ENCODE measurements at places on chromosomes 7 and 10. TPM values are rescaled to one million over a fixed set of nuclear protein-coding genes. Genes with fewer than 3 reads are reported as not detected.
A peak's percentile ranks its signal among the peaks of the same experiment; 100 is the strongest.

GRCh38 chr7:39042670-39043069 lies 65.0 kb downstream of the POU6F2 start:
- DNase-seq: no peak

GRCh38 chr7:69090936-69091335 lies 507.3 kb upstream of the AUTS2 start:
- no peak for DNase-seq

GRCh38 chr10:60614363-60614762 lies 163.9 kb upstream of the CDK1 start:
- DNase-seq: no peak

DNA sequence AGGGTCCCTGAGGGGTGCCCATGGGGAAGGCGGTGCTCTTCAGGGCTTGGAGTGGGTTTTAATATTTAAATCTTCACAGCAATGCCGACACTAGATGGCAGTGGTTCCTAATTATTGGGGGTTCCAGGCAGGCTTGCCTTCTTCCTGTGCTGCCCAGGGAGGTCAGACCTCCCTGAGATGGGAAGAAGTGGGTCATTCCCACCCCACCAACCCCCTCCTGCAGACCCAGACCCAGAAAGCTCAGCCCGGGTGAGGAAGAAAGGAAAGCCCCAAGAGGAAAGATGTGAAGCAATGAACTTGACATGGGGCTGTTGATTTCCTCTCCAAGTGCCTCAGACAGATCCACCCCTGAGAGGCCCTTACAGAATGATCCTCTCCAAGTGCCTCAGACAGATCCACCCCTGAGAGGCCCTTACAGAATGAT lies 85.1 kb upstream of the LANCL2 start:
- DNase-seq: peak; percentile 78

- no peak for DNase-seq
These were observed 8.9 kb upstream of the ACSL5 start for GRCh38 chr10:112365014-112365432.

DNA sequence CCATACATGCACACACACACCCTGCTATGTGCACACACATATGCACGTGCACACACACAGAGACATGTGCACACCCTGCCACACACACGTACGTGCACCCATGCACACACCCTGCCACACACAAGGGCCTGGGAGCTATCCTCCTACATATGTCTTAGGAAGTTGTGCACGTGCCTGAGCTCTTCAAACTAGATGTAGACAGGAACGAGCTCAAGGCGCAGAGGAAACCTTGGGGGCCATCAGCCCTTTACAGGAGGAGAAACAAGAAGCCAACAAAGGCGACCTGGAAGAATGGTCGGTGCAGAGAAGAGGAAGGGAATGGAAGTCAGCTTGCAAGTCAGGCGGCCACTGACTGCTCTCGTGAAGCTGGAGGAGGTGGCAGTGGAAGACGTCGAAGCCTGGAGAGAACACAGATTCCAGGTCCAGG lies 58.7 kb downstream of the AOC1 start:
- DNase-seq: peak; percentile 83

DNA sequence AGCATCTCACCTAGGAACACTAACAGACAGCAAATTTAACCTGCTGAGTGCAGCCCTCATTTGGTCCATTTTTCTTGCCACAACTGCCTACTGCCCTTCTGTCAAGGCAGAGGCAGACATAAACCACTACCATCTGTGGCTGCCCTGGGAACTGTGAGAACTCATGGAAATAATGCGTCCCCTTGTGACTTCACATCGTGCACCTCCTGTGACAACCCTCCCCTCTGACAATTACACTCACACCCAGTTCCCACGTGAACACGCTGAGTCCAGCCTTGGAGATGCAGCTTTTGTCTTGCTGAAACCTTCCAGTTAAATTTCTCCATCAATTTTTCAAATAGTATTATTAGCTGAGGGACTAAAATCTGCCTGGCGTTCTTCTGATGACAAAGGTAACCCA lies 193.1 kb upstream of the KLF14 start:
- DNase-seq: no peak

GRCh38 chr7:106883456-106884026 lies 18.5 kb downstream of the PIK3CG start:
- DNase-seq: no peak

DNA sequence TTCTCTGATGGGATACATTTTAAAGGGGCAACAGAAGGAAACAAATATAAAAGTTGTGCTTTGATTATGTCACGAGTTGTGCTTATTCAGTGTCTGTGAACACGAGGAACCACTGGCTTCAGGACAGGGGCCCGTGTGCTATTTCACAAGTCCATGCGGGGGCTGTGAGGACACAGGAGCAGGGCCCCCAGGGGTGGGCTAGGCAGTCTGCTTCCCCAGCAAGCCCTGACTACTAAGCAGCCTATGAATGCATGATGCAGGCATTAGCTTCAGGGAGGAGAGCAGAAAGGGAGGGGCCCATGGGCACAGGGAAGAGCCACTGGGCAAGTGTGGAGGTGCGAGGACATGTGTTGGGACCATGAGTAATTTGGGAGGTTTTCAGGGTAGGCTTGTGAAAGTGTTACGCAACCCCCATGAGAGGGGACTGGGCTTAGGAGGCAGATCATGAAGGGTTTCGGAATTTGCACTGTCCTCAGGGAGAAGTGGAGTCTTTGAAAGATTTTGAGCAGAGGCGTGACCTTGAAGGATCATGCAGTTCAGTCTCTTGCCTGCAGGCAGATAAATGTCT lies 424.9 kb downstream of the CALN1 start:
- DNase-seq: peak; percentile 82

DNA sequence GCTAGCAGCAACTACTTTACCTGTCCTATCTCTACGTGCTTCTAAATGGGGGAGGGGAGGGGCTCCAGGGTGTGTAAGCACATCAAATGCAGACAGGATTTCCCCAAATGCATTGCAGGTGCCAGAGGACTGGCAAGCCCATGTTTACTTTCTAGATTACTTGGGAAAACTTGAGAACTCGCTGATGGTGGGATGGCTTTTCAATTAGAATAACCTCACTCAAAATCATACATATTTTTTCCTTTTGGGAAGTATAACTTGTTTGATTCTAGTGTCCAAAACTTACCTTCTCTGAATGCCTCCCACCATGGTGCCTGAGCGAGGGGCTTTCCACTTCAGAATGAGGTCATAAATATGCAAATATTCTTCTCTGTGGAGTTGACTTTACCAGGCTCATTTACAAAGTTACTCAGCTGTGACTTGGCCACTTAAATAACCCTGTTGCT lies 191.3 kb upstream of the RHOBTB1 start:
- no peak for DNase-seq

- no peak for DNase-seq
These were observed 348.4 kb upstream of the MTPN start for GRCh38 chr7:136325578-136325977.

GRCh38 chr7:42347616-42348015 lies 110.6 kb upstream of the GLI3 start:
- no peak for DNase-seq

GRCh38 chr10:5297466-5297865 lies 67.3 kb upstream of the UCN3 start:
- peak; percentile 92 for DNase-seq

DNA sequence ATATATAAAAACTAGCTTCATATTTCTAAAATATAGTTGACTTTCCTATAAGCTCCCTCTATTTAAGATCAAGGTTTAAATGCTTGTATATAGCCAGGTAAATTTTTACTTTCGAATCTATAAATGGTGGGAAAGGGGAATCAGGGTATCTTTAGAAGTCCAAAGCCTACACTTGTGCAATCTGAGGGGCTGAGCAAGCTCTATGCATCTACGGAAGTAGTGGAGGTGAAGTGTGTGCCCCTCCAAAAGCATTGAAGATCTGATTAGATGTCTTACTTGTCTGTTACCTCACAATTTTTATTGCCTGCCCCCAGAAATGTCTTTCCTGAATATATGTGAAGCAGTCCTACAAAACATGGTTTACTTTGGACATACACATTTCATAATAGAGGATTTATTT lies 1.6 kb downstream of the AKAP9 start:
- DNase-seq: no peak

GRCh38 chr10:49047128-49047639 lies 68.1 kb downstream of the VSTM4 start:
- peak; percentile 75 for DNase-seq

GRCh38 chr10:71014021-71014805 lies 125.8 kb upstream of the PCBD1 start:
- DNase-seq: no peak

DNA sequence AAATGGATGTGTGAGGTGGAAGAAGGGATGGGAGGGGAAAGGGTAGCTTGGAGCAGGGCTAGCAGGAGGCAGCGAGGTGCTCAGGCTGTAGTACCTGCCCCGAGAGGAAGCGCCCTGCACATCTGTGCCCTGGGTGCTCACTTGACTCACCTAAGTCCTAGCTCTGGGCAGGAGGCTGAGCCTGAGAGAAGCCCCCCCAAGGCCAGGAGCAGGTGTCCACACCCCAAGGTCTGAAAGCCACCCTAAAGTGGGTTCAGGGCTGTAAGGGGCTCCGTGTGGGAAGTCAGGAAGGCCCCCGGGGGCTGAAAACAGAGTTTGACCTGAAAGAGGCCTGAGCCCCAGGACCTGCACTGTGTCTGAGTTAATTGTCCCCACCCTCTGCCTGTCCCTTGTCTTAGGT lies 95.8 kb upstream of the PODXL start:
- DNase-seq: no peak

DNA sequence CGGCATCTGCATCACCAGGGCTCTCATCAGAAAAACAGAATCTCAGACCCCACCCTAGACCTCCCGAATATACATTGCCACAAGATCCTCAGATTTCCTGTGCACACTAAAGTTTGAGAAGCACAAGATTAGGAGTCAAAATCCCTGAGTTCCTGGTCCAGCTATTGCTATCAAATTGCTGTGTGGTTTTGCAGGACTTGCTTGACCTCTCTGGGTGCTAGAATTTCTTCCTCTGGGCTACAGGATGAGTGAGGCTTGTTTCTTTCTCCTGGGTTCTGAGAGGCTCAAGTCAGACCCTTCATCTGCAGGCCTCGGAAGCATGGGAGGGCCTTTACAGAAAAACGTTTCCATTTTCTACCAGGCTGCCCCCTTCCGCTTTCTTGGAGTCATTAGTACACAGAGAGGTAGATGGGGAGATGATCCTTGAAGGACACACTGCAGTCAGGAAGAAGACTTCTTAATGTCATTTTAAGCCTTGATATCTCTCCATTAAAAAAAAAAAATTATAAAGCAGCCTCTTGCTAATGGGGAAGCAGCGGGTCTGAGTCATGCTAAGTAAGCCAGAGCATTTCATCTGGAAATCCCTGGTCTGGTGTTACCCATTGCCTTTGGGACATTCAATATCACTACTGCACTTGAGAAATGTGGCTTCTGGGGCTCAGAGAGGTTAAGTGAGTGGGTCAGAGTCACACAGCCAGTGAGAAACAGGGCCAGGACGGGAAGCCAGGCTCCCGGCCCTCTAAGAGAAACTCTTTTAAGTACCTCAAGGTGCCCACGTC lies 173.5 kb downstream of the KCNMA1 start:
- no peak for DNase-seq

GRCh38 chr7:13800694-13801448 lies 188.6 kb downstream of the ETV1 start:
- no peak for DNase-seq

Gene ZKSCAN5
- total RNA-seq: 11.2 TPM

Gene SCART1
- 1.3 TPM for total RNA-seq

Gene SRRM3
- total RNA-seq: 2.1 TPM

Gene FAM180A
- total RNA-seq: 2.1 TPM

Gene PRRT4
- total RNA-seq: 0.42 TPM

Gene TMEM140
- 13.0 TPM for total RNA-seq

Gene SPDYE2B
- total RNA-seq: not detected

Gene TBX20
- not detected for total RNA-seq

Gene PCDH15
- total RNA-seq: not detected

Gene CALHM3
- total RNA-seq: not detected

All from esophagus muscularis mucosa (tissue), 4 donors.